NCI-H2029 (cell line): ENCODE measurements at places on chromosomes 2 and 18.

GRCh38 chr2:235084424-235084823, 132.6 kb downstream of the SH3BP4 start:
- no peak for DNase-seq

GRCh38 chr2:39781697-39782096, 2.6 kb upstream of the THUMPD2 start:
- DNase-seq: no peak

- no peak for DNase-seq
These were observed 90.8 kb downstream of the CCBE1 start for GRCh38 chr18:59606193-59607077.

DNA sequence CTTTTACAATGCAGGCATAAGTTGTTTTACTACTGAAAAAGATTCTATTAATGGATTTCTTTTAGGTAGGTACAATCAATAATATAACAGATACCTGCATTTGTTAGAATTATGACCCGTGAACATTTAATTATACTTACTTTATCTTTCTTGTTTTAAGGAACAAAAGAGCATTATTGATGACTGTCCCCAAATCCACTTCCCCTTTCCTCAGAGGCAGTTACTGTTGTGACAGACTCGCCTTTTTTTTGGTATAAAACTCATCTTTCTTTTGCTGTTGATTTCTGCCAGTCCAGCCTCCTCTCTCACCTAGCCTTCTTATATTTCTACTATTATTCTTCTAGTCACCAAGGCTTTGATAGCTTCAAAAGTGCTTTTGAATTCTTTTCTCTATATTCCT, 12.1 kb downstream of the ACTR3 start:
- no peak for DNase-seq

DNA sequence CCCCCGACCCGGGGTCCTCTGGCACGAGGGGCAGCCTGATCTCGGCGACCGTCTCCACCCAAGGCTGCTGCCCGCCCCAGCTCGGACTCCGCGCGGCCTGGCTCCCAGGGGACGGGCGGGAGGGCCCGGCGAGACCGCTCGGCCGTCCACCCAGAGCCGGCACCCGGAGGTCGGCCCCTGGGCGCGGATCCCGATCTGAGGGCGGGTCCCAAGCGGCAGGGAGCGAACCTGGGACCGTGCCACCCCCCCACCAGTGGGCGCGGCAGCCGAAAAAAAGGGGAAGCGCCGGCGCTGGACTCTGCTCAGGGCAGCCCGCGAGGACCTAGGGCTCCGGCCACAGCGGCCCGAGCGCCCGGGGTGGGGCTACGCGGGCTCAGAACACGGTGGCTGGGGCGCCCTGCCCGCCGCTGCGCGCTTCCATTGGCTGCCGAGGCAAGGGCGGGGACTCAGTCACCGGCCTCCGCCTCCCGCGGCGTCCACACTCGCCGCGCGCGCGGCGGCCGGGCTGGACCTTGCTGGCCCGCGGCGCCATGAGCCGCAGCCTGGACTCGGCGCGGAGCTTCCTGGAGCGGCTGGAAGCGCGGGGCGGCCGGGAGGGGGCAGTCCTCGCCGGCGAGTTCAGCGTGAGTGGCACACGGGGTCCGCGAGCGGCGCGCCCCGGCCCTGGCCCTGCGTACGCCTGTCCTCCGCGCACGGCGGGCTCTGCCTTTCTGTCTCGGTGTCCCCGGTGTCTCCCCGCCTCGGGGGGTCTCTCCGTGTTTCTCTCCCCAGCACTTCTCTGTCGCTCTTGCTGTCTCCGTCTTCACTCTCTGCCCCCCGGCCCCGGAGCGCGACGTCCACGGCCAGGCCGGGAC, at the start of gene PTPN18:
Gene PTPN18 (plus strand): TSS at position 479 of the 854 bp plus-strand sequence. CDS start 52 bp downstream, at position 531.
- DNase-seq: peak; percentile 56

DNA sequence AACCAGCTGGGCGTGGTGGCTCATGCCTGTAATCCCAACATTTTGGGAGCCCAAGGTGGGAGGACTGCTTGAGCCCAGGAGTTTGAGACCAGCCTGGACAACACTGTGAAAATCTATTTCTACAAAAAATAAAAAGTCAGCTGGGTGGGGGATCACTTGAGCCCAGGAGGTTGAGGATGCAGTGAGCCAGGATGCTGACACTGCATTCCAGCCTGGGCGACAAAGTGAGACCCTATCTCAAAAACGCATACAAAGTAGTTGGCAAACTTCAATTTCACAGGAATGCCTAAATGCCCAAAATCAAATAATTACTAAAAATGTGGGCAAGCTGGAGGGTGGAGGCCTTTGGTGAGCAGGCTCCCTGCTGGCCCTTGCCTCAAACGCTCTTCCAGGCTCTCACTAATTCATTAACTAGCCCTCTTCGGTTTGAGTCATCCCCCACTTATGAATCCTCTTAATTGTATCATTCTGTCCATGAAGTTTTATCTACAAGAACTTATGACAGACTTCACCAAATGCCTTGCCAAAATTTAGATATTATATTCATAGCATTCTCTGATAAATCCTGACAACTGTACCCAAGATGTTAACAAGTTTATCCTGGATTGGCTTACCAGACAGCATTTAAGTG, 68.7 kb upstream of the ZFP36L2 start:
- DNase-seq: no peak

DNA sequence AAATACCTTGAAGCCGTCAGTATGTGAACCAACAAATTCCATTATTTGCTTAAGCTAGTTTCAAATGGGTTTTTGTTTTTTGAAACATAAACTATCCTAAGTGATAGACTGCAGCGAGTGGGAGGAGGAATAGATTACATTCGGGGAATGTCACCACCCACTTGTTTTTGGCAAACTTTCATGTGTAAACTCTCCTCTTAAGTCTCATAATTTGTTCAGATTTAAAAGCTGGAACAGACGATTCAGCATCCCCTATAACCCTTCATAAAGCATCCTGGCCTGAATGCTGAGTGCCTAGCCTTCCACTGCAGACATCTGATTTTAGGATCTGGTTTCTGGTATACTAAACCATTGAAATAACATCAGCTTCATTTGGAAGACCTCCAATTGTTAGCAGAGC, 51.0 kb downstream of the CPO start:
- DNase-seq: no peak

DNA sequence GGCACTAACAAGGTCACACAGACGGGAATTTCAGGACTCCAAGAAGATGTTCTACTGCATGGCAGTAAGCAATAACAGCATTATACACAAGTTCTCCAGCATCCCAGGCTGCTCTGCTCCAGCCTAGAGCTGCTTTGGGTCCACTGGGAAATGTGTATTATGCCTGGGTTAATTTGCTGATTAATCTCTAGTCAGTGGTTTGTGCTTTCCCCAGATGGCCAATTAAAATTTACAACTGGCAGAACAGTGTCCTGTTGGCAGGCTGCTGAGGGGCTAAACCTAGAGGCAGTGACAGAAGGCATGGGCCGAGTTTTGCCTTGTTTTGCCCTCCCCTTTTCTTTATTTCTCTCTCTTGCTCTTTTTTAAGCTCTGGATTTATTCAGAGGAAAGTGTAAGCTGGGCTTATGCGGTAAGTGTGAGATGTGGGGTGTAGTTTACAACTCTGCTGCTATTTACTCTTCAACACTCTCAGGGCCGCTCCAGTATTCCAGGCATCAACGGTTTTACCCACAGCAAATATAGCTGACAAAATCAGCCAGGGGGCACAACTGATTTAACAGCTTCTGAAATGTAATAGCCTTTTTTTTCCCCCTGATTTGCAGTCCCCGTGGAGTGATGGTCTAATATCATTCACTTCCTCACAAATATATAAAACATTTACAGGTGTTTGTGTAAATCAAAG, 348.0 kb downstream of the GPD2 start:
- no peak for DNase-seq

- no peak for DNase-seq
These were observed 24.4 kb downstream of the CAPN14 start for GRCh38 chr2:31192851-31193392.

GRCh38 chr2:109277406-109277805, 148.4 kb downstream of the SH3RF3 start:
- DNase-seq: no peak

DNA sequence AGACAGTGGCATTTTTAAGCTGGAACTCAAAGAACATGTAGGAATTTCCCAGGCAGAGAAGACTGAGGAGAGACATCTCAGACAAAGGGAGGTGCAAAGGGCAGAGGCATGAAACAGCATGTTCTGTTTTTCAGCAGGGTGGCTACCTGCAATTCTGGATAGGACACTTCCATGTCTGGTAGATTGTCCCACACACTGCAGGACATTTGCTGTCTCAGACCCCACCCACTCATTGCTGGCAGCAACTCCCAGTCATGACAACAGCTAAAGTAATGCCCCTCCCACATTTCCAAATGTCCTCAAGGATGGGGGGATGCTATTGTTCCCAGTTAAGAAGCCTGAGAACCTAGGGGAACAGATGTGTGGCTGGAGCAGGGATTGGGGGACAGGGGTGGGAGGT, 40.8 kb downstream of the ANKRD44 start:
- no peak for DNase-seq

DNA sequence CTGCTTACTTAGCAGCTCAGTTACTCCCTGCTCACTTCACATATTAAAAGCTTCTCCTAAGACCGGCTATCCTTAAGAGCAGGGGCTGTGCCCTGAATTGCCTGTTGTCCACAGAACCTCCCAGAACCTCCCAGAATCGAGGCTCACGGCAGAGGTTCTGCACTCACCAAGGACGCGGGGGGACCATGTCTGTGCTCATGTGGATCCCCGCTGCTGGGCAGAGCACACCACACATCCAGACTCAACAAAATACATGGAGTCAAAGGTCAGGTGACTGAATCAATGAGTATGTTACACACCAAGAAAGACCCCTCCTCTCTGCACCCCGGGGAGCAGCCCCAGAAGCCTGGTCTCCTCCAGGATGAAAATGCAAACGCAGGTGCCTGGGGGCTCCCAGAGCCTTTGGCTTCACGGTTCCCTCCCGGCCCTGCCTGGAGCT, 149.0 kb downstream of the MBP start:
- no peak for DNase-seq

- DNase-seq: no peak
These were observed 535.4 kb downstream of the PID1 start for GRCh38 chr2:228735697-228736096.

- no peak for DNase-seq
These were observed 15.9 kb upstream of the CHAC2 start for GRCh38 chr2:53751728-53752127.

DNA sequence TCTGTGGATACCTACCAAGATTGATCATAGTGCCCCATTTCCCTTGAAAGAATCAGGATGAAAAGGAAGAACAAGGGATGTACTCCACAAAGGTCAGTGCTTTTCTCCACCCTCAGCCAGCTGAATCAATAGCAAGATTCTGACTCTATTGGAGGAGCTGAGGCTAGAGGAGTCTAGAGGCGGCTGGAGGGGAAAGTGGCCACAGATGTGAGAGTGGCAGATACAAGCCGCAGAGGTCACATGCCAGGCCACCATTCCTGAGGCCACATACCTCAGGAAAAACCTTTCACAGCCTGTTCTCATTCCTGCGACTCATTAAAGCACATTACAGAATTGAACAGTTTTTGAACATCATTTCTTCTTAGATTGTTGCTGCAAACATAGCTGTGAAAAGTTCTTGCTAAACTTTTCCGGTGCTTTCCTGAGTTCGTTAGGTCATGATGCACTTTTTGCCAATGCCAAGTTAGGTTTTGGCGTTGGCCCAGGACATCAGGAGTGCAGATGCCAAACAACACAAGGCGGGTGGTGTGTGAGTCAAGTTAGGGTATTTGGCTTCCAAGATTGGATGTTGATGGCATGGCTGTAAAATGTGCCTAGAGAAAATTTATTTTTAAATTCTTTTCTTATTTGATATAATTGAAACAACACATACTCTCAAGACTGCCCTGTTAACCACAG, 160.7 kb upstream of the SP5 start:
- no peak for DNase-seq

- no peak for DNase-seq
These were observed 22.0 kb upstream of the LNPK start for GRCh38 chr2:176024083-176024482.

DNA sequence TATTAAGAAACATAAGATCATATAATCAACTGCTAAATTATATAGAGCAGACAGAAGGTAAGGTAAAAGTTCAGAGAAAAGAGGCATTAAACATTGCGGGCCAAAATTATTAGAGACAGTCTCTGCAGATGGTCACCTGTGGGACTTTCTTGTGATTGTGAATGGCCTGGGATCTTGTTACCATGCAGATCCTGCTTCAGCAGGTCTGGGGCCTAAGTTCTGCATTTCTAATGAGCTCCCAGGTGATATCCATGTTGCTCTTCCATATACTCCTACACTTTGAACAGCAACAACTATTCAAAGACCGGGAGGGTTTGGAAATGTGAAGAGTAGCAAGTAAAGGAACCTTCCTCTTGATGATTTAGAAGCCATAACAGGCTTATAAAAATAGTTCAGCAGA, 8.5 kb upstream of the ETAA1 start:
- DNase-seq: no peak

DNA sequence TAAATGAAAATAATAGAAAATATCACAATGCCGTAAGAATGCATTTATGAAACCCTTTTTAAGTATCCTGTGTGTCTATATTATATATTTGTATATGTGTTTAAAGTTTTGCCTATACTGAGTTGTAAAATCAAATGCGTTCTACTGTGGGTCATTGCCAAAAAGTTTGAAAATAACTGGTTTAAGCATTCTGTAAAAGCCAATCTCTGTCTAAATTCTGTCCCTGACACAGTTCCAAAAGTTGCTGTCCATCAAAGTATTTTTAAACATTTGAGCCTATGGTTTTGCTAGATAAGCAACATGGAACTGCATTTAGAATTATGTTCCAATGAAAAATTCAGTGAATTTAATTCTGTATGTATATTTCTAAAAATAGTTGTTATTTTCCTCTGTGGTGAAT, 1360.4 kb upstream of the CRIM1 start:
- no peak for DNase-seq

GRCh38 chr2:190794377-190794776, 86.2 kb upstream of the GLS start:
- DNase-seq: no peak

DNA sequence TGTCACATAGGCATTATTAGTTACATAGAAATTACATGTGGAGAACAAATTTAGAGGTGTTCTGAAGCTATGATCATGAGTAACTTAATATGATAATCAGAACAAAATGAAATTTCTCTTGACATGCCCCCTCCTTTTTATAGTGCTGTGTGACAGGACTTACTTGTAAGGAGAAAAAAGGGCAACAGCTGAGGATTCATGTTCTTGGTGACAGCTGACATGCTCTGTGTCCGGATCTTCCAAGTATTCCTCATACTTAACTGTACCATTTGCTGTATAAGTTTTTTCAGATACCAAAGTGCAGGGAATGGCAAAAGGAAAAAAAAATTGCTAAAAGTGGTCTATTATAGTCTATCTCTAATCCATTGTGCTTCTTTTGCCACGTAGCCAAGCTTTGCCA, 3.5 kb upstream of the MYL1 start:
- DNase-seq: no peak
